ENCODE measurements at places on chromosomes 1 and 21. TPM values are rescaled to one million over a fixed set of nuclear protein-coding genes. Genes with fewer than 3 reads are reported as not detected.

Gene PRMT6
- polyA plus RNA-seq: 18.2 TPM

Gene CTSE
- not detected for polyA plus RNA-seq

Gene FNDC5
- polyA plus RNA-seq: not detected

Gene SLC1A7
- not detected for polyA plus RNA-seq

Gene ZNF593OS
- 1.1 TPM for polyA plus RNA-seq

Gene CNR2
- polyA plus RNA-seq: 56.0 TPM

Gene CYP4B1
- polyA plus RNA-seq: not detected

Gene NPL
- 5.7 TPM for polyA plus RNA-seq

Gene COL8A2
- polyA plus RNA-seq: 0.10 TPM

Gene SYNC
- not detected for polyA plus RNA-seq

Gene RGSL1
- polyA plus RNA-seq: 0.13 TPM

Gene SDCCAG8
- polyA plus RNA-seq: 60.7 TPM

Gene INKA2
- polyA plus RNA-seq: 0.28 TPM

GRCh38 chr1:66492424-66492823 is 41.5 kb upstream of the SGIP1 start:
- DNase-seq: no peak

GRCh38 chr1:84844094-84844493 is 48.9 kb downstream of the LPAR3 start:
- DNase-seq: no peak

GRCh38 chr21:14600569-14601297 is 54.6 kb upstream of the SAMSN1 start:
- DNase-seq: no peak

- no peak for DNase-seq
Observed at GRCh38 chr1:24374891-24375786, 38.4 kb downstream of the STPG1 start.

DNA sequence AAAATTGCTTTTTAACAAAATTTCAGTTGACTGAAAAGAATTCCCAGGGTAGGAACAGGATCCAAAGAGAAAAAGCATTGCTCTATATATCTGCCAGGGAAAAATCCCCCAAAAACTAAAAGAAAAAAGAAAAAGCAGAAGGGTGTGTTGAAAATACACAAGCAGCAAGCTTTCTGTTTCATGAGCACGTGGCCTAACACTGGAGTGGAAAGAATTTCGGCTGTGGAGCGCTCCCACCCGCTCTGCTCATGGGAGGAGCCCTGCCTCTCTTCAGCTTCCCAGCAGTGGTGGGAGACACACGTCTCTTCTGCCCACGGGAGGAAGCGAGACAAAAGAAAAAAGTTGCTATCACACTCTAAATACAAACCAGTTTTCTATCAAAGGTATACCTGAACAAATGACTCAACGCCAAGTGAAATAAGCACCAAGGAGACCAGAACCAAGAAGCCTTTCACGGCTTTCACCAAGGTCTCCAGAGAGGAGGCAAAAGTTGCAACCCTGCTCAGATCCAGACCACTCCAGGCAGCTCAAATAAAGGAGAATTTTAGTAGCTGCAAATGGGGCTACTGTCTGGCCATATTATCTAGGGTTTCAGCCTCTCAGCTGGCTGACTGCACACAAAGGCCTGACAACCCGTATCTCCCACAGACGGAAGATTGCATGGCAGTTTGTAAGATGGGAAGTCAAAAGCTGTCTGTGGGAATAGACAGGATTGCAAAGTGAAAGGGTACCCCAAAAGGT is 29.5 kb upstream of the ZNF496 start:
- DNase-seq: no peak

- no peak for DNase-seq
Observed at GRCh38 chr1:183043254-183043653, 20.0 kb downstream of the LAMC1 start.

GRCh38 chr21:23394458-23394857 is 2212.8 kb downstream of the MRPL39 start:
- no peak for DNase-seq

GRCh38 chr1:240152611-240153297 is 61.1 kb downstream of the FMN2 start:
- no peak for DNase-seq

- no peak for DNase-seq
Observed at GRCh38 chr1:172400722-172401105, 19.8 kb upstream of the C1orf105 start.

GRCh38 chr21:45088116-45088515 is 13.7 kb downstream of the ADARB1 start:
- DNase-seq: no peak

DNA sequence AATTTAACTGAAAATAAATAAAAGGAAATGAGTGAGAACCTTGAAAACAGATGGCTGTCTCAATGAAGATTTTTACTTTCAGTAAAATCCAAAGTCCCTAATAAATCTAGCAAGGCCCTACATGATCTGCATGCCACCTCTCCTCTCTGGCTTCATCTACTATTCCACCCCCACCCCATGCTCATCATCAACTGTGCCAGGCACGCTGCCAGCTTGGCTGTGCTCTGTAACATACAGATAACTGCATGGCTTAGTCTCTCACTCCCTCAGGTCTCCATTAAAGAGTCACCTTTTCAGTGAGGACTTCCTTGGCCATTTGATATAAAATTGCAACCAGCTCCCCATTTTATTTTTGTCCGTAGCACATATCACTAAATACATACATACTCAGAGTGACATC is 26.7 kb downstream of the RGSL1 start:
- no peak for DNase-seq

GRCh38 chr1:201353186-201353940 is 24.1 kb downstream of the TNNT2 start:
- no peak for DNase-seq

DNA sequence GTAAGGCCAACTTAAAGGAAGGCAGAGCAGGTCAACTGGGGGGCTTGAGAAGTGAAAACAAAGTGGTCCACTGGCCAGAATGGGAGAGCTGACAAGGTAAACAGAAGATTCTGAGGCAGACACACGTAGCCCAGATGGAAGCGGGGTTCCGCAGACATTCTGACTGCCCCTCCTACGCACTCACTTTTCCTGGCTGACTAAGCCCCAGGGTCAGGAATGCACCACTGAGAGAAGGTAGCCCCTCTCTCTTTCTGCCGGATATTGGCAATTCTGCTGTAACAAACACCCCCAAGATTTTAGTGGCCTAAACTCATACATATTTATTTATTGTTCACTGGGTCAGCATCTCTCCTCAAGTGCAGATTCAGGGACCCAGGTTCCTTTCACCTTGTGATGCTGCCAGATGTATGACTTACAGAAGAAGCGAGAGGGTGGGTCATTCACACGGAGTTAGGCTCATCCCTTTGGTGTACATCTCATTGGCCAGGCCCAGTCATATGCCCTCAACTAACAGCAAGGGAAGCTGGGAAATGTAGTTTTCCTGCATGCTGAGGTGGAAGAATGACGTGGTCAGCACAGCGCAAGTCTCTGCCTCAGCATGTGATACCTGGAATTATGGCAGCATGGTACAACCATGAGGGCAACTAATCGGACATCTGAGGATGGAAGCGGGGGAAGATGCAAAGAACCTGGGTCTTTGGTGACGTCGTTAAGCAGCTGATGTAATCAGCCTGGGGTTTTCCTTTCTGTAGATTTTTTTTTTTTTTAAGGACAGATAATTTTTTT is 43.4 kb upstream of the MRPS6 start:
- DNase-seq: no peak

DNA sequence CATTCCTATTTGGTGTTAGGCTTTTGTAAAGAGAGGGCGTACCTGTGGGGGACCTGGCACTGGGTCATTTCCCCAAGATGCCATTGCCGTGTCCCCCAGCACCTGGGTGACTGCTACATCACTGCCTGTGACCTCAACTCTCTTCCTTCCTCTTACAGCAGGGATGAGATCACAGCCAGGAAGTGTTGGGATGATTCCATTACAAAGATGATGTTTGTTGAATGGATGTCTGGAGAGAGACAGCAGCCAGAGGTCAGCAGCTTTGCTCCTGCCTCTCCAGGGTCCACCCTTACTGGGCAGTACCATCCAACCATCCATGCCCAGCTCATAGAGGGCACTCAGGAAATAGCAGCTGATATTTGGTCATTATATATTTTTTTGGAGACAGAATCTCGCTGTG is 35.1 kb downstream of the TMEM51 start:
- DNase-seq: no peak

GRCh38 chr21:26157801-26158200 is 12.8 kb downstream of the APP start:
- no peak for DNase-seq

GRCh38 chr1:186878356-186878755 is 49.6 kb downstream of the PLA2G4A start:
- DNase-seq: no peak

DNA sequence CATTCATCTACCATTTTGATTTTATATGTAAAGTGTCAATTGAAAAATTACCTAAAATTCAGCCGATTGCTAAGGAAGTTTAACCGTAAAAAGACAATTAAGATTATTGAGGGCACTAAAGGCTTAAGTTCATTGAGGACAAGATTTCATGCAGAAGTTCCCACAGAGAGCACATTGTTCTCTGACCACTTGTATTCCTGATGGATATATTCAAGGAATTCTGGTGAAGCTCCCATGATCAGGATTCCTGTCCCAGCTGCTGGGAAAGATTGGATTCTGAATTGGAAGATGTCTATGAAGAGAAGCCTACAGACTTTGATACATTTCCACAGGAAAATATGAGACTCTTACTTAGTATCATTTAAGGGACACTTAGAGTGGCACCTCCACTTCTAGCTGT is 209.2 kb upstream of the KCTD3 start:
- DNase-seq: no peak

GRCh38 chr1:187122566-187122965 is 293.8 kb downstream of the PLA2G4A start:
- no peak for DNase-seq

DNA sequence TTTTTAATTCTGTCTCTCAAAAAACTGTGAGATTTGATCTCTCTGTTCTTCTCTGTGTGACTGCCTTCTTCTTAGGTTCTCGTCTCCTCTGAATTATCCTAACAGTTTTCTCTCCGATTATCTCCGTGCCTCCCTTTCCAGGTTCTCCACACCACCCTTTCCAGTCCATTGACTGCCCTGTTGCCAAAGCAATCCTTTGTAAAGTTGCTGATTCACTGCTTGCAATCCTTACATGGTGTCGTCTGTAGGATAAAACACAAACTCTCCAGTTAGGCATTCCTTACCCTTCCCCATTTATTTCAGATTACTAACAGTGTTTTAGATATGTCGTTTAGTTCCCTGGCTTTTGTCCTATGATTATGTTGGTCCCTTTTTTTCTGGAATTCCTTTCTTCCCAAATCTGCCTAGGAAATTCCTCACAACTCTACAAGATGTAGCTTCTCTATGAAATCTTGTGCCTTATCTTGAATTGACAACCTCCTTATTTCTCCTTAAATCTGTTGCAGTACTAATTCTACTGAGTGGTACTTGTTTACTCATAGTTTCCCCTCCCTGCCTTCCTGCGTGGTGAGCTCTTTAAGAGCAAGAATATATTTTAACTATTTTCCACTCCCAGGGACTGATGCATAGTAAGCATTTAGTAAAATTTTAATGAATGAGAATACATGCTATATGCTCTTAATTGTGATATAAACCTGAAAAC is 22.3 kb downstream of the RCOR3 start:
- DNase-seq: no peak

GRCh38 chr1:46401154-46401913 is 7.2 kb downstream of the FAAH start:
- no peak for DNase-seq

DNA sequence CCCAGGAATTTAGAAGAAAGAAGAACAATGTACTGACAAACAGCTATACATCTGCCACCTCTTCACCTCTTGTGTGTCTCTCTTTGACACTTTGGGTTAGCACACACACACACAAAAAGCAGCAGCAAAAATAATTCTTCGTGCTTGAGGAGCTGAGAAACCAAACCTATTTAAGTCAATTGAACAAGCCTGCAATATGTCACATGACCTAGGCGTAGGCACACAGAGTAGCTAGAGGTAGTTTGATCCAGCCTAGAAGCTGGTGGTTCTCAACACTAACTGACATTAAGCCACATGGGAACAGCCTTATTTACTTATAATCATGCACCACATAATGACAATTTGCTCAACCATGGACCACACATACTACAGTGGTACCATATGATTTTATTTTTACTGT is 32.3 kb downstream of the RRAGC start:
- DNase-seq: no peak

DNA sequence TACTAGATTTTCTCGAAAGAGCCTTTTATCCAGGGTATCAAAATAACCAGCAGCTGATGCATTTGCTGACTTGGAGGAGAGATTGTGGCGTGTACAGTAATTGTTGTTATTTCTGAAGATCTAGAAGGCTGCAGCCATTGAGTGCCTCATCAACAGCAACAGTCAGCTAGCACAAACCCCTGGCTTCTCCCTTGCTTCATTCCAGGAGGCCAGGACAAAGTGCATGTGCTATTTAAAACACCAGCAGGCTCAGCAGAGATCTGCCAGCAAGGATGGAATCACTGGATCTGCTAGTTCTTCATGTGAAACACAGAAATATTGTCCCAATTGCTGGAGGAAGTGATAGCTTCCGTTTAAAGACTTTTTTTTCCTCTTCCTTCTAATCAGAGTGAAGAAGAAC is 2.8 kb upstream of the NGF start:
- DNase-seq: no peak

- no peak for DNase-seq
Observed at GRCh38 chr1:217181756-217182155, 449.1 kb downstream of the GPATCH2 start.
